ENCODE measurements at places on chromosomes 4 and X. TPM values are rescaled to one million over a fixed set of nuclear protein-coding genes. Genes with fewer than 3 reads are reported as not detected.

The GAB1 gene
- 8.1 TPM for total RNA-seq

The IQCM gene
- not detected for total RNA-seq

The GPM6B gene
- 0.06 TPM for total RNA-seq

The KANTR gene
- total RNA-seq, result 8.2 TPM

The LRP2BP gene
- 0.24 TPM for total RNA-seq

The NRK gene
- total RNA-seq, result 0.93 TPM

The NMU gene
- total RNA-seq, result 1.7 TPM

The ADH5 gene
- total RNA-seq, result 93.0 TPM

The CLGN gene
- total RNA-seq, result 7.6 TPM

The PCYT1B gene
- total RNA-seq, result not detected

The HSFX3 gene
- total RNA-seq, result not detected

The IL9R gene
- not detected for total RNA-seq

The PAK3 gene
- 0.53 TPM for total RNA-seq

The TMEM35A gene
- 8.1 TPM for total RNA-seq

The ZNF732 gene
- 1.1 TPM for total RNA-seq

The PDE6B gene
- 0.39 TPM for total RNA-seq

The MEPE gene
- total RNA-seq, result not detected

The ELF4 gene
- total RNA-seq, result 27.4 TPM

The STS gene
- total RNA-seq, result 8.9 TPM

The ABLIM2 gene
- 0.99 TPM for total RNA-seq

The SLC26A1 gene
- 0.41 TPM for total RNA-seq

The AFF2 gene
- 0.24 TPM for total RNA-seq

The FMR1NB gene
- total RNA-seq, result not detected

The AMMECR1 gene
- 7.5 TPM for total RNA-seq

The MAP7D3 gene
- 29.6 TPM for total RNA-seq

The TIGD4 gene
- total RNA-seq, result 0.19 TPM

The CFAP99 gene
- not detected for total RNA-seq

Data from glomerular endothelial cell (primary cell).